Left colon (tissue), 2 donors: ENCODE measurements at places on chromosomes 1 and 21. TPM values are rescaled to one million over a fixed set of nuclear protein-coding genes. Genes with fewer than 3 reads are reported as not detected.

DNA sequence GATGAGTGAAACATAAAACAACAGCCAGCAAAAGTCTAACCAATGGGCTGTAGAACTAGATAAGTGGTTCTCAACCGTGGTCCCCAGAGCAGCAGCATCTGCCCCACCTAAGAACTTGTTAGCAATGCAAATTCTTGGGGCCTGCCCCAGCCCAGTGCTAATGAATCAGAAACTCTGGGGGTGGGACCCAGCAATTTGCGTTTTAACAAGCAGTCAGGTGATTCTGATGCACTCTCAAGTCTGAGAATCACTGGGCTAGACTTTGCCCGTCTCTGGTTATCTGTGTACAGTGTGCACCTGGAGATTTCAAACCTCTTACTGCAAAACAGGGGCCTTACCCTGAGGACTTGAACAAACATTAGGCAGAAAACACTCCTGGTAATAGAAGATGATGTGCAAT lies 66.5 kb downstream of the PLXNA2 start:
- peak; percentile 87 for DNase-seq

GRCh38 chr1:183230413-183230812 lies 44.3 kb downstream of the LAMC2 start:
- no peak for DNase-seq

- no peak for DNase-seq
These were observed 34.5 kb downstream of the ARID4B start for GRCh38 chr1:235293322-235293942.

GRCh38 chr1:57423656-57424211 lies at the start of gene DAB1:
DAB1 (minus strand) TSS chr1:57424060; CDS start chr1:57291030, 133,030 bp downstream.
- no peak for DNase-seq

- DNase-seq = no peak
These were observed 4.7 kb upstream of the PTPRF start for GRCh38 chr1:43526002-43526401.

DNA sequence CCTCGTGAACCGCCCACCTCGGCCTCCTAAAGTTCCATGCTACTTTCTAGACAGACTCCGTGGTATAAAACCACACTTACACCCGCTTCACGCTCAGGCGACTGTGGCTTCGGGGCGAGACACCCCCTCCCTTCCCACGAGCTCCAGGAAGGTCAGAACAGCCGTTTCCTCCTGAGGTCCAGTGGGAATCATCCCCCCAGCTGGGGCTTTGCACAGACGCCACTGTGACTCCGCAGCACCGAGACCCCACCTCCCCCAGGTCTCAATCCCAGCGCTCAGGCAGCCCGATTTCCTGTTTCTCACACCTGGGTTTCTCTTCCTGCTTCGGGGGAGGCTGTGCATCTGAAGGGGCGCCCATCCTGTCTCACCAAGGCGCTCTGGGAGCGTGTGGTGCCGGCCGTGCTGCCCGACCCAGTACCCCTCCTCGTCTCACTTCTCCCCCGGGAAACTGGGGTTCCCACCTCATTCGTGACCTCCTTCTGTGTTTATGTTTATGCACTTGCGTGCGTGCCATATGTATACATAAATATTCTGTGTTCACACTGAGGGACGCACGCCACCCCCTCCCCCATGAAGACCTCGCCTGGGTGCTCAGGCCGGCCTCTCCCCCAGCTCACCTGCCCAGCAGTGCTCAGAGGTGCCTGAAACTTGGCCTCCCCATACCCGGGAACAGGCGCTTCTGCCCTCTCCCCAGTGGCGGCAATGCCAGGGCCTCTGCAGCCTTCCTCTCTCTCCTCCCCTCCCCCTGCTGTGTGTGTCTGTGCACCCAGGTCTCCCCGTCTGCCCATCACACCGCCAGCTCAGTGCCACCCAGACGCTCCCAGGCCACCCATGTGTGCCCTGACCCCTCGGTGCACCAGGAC lies 14.6 kb downstream of the SLC35E2B start:
- DNase-seq = peak; percentile 38

DNA sequence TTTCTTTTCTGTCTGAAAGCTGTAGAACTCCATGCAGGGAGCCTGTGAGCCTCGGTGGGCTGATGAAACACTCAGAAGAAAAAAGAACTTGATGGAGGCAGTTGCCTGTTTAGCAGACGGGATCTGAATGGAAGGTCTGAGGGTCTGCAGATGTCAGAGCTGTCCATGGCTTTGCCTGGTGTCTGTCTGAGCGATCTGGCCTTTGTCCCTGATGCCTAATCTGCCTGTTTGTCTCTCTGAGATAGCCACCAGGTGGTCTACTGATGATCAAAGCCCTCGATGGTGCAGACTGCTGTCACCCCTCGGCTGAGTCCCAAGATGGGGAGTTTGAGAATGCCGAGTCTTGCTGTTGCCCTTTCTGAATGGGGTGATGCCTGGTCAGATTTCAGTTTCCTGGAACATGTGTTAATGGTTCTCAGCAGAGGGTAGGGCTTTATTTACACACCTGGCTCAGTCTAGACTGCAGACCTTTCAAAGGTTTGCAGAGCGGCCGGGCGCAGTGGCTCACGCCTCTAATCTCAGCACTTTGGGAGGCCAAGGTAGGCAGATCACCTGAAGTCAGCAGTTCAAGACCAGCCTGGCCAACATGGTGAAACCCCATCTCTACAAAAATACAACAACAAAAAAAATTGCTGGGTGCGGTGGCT lies 90.4 kb downstream of the KIF26B start:
- peak; percentile 49 for DNase-seq

DNA sequence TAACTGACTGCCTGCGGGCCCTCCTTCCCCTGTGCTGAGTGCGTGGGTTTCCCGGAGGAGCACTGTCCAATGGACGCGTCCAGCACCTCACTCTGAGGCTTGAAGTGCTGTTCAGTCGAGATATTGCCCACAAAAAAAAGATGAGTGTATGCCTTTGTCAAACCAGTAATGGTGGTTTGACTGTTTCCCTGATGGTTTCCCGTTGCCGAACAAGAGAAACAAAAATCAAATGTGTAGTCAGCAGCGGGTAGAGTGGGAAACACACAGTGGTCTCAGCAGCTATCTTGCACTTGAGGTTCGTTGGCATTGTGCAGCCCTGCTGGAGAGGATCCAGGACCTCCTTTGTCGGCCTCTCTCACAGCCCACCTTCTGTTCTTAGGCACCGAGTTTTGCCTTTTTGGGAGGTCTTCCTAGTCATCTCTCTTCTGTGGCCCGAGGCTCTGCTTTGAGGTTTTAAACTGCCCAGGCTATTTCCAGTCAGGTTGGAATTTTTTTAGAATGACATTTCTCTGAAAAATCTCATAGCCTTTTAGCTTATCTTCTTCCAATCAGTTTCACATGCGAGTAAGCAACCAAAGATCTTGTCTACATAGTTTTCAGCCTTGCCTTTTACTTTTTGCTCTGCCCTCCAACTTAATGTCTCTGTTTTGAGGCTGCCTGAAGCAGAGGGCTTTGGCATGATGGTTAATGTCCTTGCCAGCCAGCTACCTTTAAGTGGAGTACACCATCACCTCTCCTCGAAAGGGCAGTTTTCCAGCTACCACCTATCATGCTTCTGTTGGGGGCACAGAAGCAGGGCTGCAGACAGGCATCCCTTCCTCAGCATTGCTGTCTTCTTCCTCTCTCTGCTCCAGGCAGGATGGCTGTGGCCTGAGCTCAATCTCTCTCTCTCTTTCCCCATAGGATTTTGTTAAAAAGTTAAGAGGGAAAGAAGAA lies 132.3 kb downstream of the URB2 start:
- no peak for DNase-seq

- no peak for DNase-seq
These were observed 4.8 kb downstream of the DIPK1A start for GRCh38 chr1:92956254-92957029.

DNA sequence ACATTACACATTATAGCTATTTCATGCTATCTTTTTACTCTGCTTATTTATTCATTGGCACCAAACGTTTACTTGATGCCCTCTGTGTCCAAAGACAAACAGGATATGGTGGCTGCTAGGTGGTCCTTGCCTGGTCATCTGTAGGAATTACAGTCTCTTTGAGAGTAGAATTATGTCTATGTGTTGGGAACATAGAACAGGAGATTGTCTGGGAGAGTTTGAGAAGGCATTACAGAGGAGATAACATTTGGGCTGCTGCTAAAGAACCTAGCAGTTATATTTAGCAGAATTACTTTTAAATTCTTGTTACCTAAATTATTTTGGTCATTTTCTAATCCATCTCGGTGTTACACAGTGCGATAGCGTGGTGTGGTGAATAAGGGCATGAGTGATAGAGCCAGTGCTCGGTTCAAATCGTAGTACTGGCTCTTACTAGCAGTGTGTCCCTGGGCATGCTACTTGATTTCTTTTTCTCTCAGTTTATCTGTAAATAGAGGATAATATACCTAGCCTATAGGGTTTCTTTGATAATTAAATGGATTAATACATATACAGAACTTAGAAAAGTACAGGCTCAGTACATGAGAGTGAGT lies 20.5 kb downstream of the RRP15 start:
- no peak for DNase-seq

DNA sequence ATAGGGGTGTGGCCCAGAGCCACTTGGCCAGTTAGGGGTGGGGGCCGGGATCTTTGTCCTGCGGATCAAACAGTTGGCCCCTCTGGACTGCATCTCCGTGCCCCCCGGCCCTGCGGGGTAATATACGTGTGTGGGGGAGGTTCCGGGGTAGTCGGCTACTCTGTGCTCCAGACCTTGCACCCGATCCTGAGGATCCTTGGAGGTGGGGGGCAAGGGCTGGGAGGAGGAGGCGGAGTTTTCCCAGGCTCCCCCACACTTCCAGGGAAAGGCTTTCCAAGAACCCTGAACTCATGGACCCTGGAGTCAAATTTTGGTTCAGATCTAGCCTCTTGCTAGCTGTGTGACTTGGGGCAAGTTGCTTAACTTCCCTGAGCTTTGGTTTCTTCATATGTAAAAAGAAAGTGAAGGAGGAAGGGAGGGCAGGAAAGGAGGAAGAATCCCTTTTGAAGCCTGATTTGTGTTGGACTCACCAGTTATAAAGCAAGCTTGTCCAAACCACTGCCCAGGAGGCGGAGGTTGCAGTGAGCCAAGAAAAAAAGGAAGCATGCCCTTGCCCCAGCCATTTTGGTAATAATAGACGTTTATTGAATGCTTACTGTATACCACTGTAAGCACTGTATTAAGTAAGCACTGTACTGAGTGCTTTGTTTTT lies 686 bp downstream of the MIIP start:
- peak; percentile 49 for DNase-seq

DNA sequence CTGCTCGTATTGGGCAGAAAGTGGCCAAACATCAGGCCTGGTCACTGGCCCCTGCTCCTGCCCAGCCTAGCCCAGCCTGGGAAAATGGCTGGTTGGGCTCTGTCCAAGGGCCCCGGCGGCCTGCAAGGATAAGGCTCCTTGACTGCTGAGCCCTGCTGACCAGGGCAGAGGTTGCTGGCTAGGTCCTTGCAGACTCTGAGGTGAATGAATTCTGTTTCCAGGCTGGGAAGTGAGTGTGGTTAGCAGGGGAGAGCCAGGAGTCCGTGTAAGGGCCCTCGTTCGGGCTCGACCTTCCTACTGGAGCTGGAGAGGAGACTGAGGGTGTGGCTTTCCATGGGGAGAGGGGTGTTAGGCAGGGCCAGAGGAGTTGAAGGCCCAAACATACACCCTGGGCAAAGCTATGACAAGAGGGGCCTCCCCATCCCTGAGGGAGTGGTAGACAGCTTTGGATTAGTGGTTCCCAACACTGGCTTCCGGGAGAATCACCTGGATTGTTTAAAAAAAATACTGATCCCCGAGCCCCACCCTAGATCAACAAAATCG lies 20.6 kb downstream of the CSF1 start:
- peak; percentile 78 for DNase-seq

- no peak for DNase-seq
These were observed 195.7 kb downstream of the MIS18A start for GRCh38 chr21:32083197-32083596.

- peak; percentile 82 for DNase-seq
These were observed 59.0 kb upstream of the ACOT11 start for GRCh38 chr1:54488779-54489626.

DNA sequence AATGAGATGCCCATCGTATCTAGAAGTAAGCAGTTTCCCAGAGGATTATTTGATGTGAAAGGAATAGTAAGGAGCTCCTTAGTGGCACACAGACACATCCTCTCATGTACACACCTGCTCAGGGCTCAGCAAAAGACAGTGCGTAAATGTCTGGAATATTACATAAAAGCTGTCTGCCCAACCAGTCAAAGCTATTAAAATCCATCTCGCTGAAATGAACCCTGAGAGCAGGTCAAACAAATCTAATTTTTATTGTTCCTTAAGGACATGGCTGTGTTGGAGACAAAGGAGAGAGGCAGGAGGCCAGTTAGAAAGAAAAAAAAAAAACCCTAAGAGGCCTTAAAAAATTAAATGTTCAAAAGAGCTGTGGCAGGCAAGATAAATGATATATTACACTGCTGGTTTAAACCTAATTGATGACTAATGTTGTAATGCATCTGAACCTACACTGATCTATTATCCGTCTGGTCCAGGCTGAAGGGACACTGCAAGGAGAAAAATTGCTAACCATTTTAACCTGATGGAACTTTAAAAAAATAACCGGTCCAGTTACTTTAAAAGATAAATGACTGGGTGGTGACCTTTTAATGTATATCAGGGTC lies 58.5 kb upstream of the FGGY start:
- DNase-seq = no peak

DNA sequence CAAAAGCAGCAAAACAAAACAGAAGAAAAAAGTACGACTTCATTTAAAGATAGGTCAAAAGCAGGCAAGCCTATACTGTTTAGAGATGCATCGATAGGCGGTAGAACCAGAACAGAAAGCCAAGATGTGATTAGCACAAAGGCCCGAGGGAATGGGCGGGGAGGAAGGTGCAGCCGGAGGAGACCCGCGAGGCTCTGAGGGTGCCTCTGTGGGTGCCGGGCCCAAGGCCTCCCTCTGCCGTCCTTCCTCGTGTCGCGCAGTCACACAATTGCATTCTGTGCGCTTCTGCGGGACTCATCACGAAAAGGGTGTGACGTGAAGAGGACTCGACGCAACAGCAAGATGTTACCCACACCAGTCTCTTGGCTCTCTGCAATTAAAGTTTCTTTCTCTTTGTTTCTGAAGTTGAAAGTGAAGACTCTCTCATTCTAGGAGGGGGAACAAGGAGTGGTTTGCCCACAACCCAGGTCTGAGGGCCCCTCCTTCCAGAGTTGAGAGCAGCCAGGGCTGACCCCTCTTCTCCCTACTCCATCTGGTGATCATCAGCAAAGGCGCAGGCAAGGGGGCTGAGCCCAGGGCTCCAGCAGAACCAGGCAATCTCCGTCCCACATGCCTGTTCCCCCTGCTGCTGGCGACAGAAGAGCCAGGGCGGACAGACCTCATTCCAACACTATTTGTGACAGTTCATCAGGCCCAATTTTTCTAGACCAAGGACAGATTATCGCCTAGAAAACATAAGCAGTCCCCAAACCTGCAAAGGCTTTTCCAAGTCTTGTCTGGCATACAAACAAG lies 41.0 kb downstream of the NPHP4 start:
- no peak for DNase-seq

The GBP4 gene
- total RNA-seq = 3.9 TPM

The NCF2 gene
- total RNA-seq = 3.1 TPM

The ABCD3 gene
- total RNA-seq = 117 TPM

The DYNLT5 gene
- 0.24 TPM for total RNA-seq

The TNFRSF1B gene
- 28.3 TPM for total RNA-seq

The CCDC17 gene
- total RNA-seq = 5.6 TPM

The VWA5B1 gene
- total RNA-seq = 0.28 TPM
